CD8-positive, alpha-beta memory T cell (primary cell): ENCODE measurements at places on chromosomes 5 and 9. TPM values are rescaled to one million over a fixed set of nuclear protein-coding genes. Genes with fewer than 3 reads are reported as not detected.

MARCOL gene
- total RNA-seq, result not detected

ENTREP1 gene
- not detected for total RNA-seq

SLC27A6 gene
- total RNA-seq, result not detected

DNAH5 gene
- not detected for total RNA-seq

FIBCD1 gene
- total RNA-seq, result not detected

OR1L8 gene
- not detected for total RNA-seq

TRPM6 gene
- not detected for total RNA-seq

RGS3 gene
- 89.2 TPM for total RNA-seq

GABRB2 gene
- total RNA-seq, result not detected

PCDHGB7 gene
- 0.11 TPM for total RNA-seq

GABRP gene
- not detected for total RNA-seq

IL31RA gene
- not detected for total RNA-seq

GLRA1 gene
- not detected for total RNA-seq

KIAA1958 gene
- total RNA-seq, result 6.7 TPM

BTNL3 gene
- total RNA-seq, result not detected

GRXCR2 gene
- total RNA-seq, result not detected

IL13 gene
- 65.3 TPM for total RNA-seq

NOXA1 gene
- 0.66 TPM for total RNA-seq

EDIL3 gene
- not detected for total RNA-seq

SLCO6A1 gene
- total RNA-seq, result not detected

IFNA13 gene
- not detected for total RNA-seq

PCDHA3 gene
- not detected for total RNA-seq

CCDC112 gene
- total RNA-seq, result 1.6 TPM

FUT7 gene
- 0.57 TPM for total RNA-seq

PCDHGA7 gene
- total RNA-seq, result 0.09 TPM

CER1 gene
- not detected for total RNA-seq

IFNA6 gene
- total RNA-seq, result not detected

RPP25L gene
- 34.5 TPM for total RNA-seq

TRIM7 gene
- total RNA-seq, result 2.3 TPM

FAM153A gene
- total RNA-seq, result 5.8 TPM

AMBP gene
- not detected for total RNA-seq

KLF4 gene
- total RNA-seq, result 0.37 TPM

MTX3 gene
- total RNA-seq, result 22.8 TPM

STRBP gene
- 31.4 TPM for total RNA-seq

TTC39B gene
- total RNA-seq, result 11.3 TPM

KIF27 gene
- total RNA-seq, result 2.8 TPM

EFNA5 gene
- not detected for total RNA-seq

MAP1B gene
- 0.18 TPM for total RNA-seq

PCDHGB6 gene
- total RNA-seq, result 0.13 TPM

PCDHAC2 gene
- not detected for total RNA-seq

SHOC1 gene
- not detected for total RNA-seq

FAM221B gene
- total RNA-seq, result not detected

MFAP3 gene
- total RNA-seq, result 20.5 TPM
